ENCODE measurements at places on chromosomes 12 and 14.
A peak's percentile ranks its signal among the peaks of the same experiment; 100 is the strongest.

DNA sequence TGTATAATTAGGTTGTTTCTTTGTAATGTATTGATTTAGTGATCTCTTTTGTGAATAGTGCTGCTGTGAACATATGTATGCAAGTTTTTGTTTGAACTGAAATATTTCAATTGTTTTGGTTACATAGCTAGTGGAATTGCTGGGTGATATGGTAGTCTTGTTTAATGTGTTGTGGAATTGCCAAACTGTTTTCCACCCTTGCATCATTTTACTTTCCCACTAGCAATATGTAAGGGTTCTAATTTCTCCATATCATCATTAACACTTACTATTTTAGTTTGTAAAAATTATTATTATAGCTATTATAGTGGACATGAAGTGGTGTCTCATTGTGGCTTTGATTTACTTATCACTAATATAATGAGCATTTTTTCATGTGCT lies 5.9 kb downstream of the G2E3 start:
- no peak for DNase-seq

- DNase-seq = no peak
Observed at GRCh38 chr14:23725980-23726710, 90.0 kb downstream of the DHRS2 start.

DNA sequence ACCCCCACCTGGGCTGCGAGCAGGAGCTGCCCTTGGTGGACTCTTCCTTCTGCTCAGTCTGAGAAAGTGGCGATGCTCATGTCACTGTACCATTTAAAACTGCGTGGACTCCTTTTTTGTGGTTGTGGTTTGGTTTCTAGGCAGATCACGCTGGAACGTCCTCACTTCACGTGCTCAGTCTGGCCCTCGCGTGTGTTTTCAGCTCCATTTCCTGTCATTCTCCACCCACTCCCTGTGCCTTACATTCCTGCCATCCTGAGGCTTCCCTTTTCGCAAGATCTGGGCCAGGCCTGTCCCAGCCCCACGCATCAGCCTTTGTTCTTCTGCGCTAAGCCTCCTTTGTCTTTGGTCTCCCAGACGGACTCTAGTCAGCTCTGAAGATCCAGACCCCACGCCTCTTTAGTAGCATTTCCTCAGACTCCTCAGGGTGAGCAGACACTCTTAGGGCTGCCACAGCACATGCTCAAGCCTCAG lies 105.4 kb downstream of the FBXL14 start:
- no peak for DNase-seq

- no peak for DNase-seq
Observed at GRCh38 chr12:7158781-7159609, 28.8 kb downstream of the CLSTN3 start.

- DNase-seq = no peak
Observed at GRCh38 chr12:32891956-32892355, 4.6 kb downstream of the PKP2 start.

DNA sequence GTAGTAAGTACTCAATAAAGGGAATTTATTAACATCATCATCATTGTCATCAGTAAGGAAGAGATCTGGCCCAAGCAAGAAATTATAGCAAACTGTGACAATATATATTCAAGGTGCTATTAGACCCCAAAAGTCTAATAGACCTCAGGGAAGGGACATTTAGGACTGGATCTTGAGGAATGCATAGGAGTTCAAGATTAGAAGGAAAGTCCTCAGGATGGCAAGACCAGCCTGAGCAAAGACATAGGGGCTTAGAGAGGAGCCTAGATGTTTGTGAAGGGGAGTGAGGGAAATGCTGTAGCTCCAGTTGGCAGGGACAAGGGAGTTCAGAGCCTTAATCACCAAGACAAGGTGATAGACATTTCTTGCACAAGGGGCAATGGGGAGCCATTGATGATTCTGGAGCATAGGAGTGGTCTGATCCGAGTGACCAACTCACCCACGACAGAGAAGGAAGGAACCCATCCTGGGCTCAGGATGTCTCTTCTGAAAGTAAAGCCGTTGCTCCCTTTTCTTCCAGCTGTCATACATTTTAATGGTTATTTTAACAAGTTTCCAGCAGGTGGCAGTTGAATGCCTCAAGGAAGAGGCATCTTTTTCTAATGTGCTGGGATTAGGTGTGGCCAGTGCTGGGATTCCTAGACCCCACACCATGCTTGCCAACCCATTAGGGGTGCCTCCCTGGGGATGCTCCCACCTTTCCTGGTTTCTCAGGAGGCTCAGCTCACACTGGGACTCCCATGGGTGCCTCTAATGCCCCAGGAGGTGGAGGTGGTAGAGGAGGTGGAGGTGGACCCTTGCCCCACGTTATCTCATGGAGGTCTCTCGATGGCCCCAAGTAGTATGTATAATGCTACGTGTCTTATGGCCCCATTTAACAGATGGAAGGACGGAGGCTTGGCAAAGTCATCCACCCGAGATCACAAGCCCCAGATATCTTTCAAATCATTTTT lies 37.8 kb downstream of the PHETA1 start:
- DNase-seq = peak; percentile 19

DNA sequence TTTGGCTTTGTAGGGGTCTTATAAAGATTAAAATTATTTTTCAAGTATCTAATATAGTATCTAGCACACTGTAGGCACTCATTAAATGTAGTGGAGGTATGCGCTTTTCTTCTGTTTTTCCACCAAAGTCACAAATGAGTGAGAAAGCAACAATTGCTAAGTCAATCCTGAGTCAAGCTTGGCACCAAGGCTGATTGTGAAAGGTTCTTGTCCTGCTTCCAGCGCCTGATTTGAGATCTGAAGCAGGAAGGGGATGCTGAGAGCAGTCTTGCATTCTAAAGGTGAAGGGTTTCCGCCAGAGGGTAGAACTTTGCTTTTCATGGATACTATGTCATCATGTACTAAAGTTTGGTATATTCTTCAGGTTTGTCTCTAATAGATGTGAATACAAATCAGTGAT lies 64.9 kb upstream of the DAAM1 start:
- no peak for DNase-seq

DNA sequence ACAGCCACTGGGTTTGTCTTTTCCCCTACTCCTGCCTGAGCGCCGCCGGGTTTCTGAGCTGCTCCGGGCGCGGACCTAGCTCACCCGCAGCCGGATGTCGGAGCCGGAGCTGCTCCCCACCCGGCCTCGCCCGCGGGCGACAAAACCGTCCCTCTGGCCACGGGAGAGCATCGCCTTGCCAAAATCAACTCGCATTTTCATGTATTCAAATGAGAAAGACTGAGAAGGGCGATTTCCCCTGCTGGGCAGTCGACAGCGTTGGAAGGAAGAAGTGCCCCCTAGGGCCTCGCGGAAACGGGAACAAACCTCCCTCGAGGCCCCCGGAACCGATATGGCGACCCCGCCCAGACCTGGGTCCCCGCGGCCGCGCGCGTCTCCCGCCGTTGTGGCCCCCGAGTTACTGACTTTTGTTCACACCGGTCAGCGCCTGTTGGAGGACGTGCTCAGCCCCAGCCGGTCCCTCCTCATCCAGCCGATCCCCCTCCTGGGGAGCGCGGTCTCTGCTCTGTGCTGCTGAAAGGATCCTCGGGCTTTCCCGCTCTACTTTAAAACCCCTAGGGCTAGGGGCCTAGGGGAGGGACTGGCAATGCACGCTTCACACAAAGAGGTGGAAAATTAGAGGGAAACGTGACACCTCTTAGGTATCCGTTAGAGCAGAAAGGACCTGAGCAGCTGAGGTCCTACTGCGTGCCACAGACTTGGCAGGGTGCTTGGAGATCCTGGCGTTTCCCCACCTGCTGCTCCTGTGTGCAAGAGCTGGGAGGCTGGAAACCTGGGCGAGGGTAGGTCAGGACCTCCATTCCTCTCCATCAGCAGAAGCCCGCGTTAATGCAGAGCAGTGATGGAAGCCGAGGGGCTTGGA lies 4.3 kb downstream of the TTC6 start:
- peak; percentile 44 for DNase-seq

DNA sequence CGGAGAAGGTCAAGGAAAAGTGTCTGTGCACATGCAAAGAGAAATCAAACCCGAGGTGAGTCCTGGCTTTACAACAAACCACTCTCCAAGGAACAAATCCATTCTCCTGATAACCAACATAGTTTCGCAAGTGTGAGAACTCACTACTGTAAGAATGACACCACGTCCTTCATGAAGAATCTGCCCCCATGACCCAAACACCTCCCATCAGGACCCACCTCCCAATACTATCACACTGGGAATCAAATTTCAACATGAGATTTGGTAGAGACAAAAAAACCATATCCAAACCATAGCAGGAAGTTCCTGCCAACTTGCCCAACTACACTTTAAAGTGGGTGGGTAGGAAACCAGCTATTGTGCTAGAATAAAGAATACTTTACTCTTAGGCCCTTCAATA lies 2.4 kb upstream of the ERC1 start:
- DNase-seq = no peak

DNA sequence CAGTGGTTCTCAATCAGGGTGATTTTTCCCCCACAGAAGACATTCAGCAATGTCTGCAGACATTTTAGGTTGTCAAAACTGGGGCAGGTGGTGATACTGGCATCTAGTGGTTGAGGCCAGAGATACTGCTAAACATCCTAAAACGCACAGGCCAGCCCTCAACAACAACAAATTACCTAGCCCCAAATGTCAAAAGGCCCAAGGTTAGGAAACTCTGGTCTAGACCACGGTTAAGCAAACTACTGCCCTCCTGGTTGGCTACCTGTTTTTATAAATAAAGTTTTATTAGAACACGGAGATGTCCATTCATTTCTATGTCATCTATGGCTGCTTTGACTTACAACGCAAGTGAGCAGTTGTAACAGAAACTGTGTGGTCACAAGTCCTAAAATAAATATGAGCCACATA lies 186.7 kb downstream of the EFCAB11 start:
- no peak for DNase-seq

DNA sequence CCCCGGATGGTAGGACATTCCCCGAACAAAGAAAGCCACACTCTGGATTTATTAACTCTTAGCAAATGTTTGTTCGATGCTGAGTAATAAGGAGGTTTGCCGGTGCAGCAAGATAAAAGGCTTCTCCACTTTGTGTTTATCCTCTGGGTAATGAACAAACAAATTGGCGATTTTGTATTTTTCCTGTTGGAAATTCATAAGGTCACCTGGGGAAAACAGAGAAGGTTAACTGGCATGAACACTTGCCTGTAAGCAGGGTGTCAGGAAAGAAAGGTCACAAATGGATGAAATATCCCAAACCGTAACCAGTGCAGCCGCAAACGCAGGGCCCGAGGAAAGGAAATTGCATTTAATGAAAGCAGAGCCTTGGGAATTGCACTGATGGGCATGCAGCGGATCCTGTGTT lies 132.8 kb downstream of the RMST start:
- DNase-seq = peak; percentile 62

DNA sequence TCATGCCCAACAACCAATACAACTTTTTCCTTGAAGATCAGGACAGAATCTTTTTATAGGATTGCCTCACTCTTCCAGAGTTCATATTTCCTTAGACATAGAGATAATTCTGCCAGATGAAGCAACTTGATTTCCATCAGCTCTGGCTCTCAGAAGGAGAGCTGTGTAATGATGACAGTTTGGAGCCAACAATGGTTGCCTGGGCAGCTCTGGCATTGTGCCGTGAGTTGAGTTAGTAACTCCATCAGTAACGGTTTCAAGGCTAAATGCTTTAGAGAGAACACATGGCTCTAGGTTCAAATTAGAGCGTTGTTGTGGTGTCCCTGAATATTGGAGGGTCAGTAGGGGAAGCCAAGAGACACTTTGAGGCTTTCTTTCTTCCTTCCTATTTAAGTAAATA lies 501.7 kb upstream of the SEL1L start:
- DNase-seq = no peak

GRCh38 chr12:56300644-56301464 lies 724 bp upstream of the CS start:
- DNase-seq = no peak

GRCh38 chr14:106291626-106292025 lies 765.2 kb downstream of the TMEM121 start:
- no peak for DNase-seq

DNA sequence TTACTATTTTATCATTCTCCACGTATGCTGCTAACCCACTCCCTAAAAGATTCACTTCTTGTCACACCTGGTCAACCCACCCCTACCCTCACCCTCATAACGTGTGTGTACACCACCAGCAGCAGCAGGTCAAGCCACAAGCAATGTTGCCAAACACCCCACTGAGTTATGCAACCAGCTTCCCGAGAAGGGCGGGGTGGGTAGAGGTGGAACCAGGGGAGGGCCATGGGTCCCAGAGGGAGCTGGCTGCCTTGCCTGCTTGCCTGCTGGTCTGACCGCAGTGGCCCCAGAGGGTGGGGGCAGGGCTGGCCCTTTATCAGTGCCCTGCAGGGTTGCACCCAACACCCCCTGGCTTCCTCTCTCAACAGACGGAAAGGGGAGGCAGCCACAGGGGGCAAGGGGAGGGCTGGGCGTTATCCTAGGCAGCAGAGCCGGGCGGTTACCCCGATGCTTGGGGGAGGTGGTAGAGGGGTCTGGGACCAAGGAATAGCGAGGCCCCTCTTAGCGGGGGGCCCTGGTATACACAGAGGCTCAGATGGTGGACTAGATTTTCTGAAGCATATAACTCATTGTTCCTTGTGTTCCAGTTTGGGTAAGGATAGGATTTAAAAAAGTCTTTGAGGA lies 3.5 kb upstream of the NFE2 start:
- no peak for DNase-seq

GRCh38 chr14:61484826-61485584 lies 163.6 kb downstream of the PRKCH start:
- no peak for DNase-seq

DNA sequence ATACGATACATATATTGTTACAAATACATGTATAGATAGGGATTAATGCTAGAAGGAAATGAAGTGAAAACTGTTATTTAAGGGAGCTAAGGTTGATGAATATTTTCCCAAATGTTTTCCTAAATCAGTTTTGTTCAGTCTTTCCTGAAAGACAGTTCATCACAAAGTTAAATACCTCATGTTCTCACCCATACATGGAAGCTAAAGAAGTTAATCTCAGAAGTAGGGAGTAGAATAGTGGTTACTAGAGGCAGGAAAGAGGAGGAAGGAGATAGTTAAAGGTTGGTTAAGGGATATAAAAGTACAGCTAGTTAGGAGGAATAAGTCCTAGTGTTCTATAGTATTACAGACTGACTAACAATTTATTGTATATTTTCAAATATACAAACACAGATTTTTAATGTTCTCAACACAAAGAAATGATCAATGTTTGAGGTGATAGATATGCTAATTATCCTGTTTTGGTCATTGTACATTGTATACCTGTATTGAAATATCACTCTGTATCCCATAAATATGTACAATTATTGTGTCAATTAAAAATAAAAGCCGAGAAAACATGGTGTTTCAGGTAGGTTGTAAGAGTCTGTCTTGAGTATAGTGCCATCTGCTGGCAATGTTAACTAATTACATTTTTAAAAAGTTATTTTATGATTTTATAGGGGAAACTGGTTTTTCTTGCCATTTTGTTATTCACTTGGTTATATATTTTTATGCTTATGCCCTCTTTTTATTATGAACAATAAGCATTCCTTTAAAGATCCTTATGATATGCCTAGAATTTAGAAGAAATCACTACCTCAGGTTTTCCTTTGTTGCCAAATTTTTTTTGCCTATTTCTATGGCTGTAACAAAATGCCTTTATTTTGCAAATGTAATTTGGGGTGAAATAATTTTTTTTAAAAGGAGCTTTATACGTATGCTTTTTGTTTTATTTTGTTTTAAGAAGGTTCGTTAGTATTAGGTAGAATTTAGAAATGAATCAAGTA lies 26.9 kb downstream of the ZDHHC17 start:
- peak; percentile 3 for DNase-seq

Data from DMS153 (cell line).